ENCODE measurements at places on chromosomes 5 and 9. TPM values are rescaled to one million over a fixed set of nuclear protein-coding genes. Genes with fewer than 3 reads are reported as not detected.

The FOXD4L6 gene
- total RNA-seq: not detected

The CNTNAP3 gene
- total RNA-seq: 34.9 TPM

The PGM5 gene
- total RNA-seq: 61.8 TPM

The PLAC8L1 gene
- not detected for total RNA-seq

The ADGRV1 gene
- total RNA-seq: 287 TPM

The NR6A1 gene
- 3.2 TPM for total RNA-seq

The CDH6 gene
- 36.2 TPM for total RNA-seq

The NDUFA8 gene
- total RNA-seq: 28.6 TPM

The ACTBL2 gene
- not detected for total RNA-seq

The TERT gene
- total RNA-seq: 1.8 TPM

The SLCO6A1 gene
- total RNA-seq: not detected

The RELL2 gene
- total RNA-seq: 4.0 TPM

The PDE6A gene
- 0.88 TPM for total RNA-seq

The ZNF366 gene
- 2.5 TPM for total RNA-seq

The GCNT4 gene
- 0.71 TPM for total RNA-seq

The ARHGEF37 gene
- 19.0 TPM for total RNA-seq

The GFPT2 gene
- total RNA-seq: 17.5 TPM

The JAKMIP2 gene
- 18.3 TPM for total RNA-seq

The DRD1 gene
- 6.8 TPM for total RNA-seq

The HTR4 gene
- 0.27 TPM for total RNA-seq

The FAM193B gene
- 49.9 TPM for total RNA-seq

The RASEF gene
- total RNA-seq: 2.8 TPM

The TYRP1 gene
- 326 TPM for total RNA-seq

The GPR151 gene
- not detected for total RNA-seq

The GPR21 gene
- total RNA-seq: 7.7 TPM

The NDUFS6 gene
- 25.8 TPM for total RNA-seq

The CLIC3 gene
- 1.1 TPM for total RNA-seq

The MED22 gene
- total RNA-seq: 50.6 TPM

The TMEM203 gene
- total RNA-seq: 34.2 TPM
